Ovary (tissue), 10 donors: ENCODE measurements at places on chromosomes 12 and 14. TPM values are rescaled to one million over a fixed set of nuclear protein-coding genes. Genes with fewer than 3 reads are reported as not detected.

GRCh38 chr12:20527417-20528163, 159.3 kb downstream of the PDE3A start:
- no peak for DNase-seq

DNA sequence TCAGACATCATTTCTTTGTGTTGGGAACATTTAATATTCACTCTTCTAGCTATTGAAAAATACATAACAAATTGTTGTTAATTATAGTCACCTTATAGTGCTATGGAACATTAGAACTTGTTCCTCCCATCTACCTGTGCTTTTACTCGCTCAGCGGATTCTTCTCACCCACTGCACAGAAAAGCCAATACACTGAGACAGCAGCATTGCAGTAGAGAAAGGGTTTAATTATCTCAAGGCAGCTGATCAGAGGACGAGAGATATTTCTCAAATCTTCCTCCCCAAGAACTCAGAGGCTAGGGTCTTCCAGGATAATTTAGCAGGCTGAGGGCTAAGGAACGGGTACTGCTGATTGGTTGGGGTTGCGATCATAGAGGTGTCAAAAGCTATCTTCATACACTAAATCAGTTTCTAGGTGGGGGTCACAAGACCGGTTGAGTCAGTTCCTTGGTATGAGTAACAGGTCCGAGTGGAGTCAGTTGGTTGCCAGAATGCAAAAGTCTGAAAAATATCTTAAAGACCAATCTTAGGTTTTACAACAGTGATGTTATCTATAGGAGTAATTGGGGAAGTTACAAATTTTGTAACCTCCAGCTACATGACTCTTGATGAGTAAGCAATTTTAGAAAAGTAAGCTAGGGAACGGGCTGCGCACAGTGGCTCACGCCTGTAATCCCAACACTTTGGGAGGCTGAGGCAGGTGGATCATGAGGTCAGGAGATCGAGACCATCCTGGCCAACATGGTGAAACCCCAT, 173.1 kb downstream of the FBXL14 start:
- no peak for DNase-seq

Gene GPRC5A
- total RNA-seq = 46.1 TPM

Gene CIDEB
- 30.4 TPM for total RNA-seq

Gene CAPZA3
- total RNA-seq = not detected

- DNase-seq = no peak
Observed at GRCh38 chr14:40340708-40341107, 908.5 kb upstream of the FBXO33 start.

GRCh38 chr12:52602552-52602951, 1.3 kb upstream of the KRT72 start:
- DNase-seq = no peak

Gene PRB2
- total RNA-seq = not detected

Gene NPFF
- not detected for total RNA-seq

Gene DHRS7
- total RNA-seq = 58.8 TPM

DNA sequence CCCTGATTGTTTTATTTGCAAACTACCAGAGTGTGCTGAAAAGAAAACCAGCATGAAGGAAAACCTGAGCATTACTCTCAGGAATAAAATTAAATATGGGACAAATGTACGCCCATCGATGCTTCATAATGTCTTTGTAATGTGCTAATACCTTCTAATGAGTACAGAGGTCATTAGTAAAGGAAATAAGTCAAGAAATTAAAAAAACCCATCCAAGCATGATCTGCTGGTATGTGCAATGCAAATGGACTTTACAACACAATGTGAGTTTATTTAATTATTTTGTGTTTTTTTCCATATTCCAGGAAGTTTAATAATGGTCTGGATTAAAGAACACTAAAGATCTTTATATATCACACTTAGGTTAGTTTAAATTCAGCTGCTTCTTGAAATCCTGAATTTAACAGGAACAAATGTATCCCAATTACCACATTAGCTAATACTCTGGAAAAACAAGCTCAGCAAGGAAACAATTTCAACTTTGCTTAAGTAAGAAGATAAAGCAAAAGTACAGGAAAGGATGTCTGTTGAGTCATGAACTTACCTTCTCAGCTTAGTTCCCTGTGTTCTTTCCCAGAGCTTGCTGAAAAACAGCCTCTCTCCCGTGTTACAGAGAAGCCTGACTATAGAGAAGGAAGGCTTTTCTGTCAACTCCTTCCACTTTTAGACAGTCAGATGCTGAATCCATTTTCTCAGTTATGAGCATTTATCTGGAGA, 179.3 kb upstream of the TMEM260 start:
- no peak for DNase-seq

DNA sequence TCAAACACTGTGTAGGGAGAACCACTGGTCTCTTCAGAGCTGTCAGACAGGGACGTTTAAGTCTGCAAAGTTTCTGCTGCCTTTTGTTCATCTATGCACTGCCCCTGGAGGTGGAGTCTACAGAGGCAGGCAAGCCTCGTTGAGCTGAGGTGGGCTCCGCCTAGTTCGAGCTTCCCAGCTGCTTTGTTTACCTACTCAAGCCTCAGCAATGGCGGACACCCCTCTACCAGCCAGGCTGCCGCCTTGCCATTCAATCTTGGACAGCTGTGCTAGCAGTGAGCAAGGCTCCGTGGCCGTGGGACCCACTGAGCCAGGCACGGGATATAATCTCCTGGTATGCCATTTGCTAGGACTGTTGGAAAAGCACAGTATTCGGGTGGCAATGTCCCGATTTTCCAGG, 24.6 kb upstream of the YBX3 start:
- DNase-seq = no peak

- no peak for DNase-seq
Observed at GRCh38 chr12:45509187-45509586, 220.3 kb upstream of the ARID2 start.

Gene GOLT1B
- 18.4 TPM for total RNA-seq

Gene SERPINA10
- 0.05 TPM for total RNA-seq

DNA sequence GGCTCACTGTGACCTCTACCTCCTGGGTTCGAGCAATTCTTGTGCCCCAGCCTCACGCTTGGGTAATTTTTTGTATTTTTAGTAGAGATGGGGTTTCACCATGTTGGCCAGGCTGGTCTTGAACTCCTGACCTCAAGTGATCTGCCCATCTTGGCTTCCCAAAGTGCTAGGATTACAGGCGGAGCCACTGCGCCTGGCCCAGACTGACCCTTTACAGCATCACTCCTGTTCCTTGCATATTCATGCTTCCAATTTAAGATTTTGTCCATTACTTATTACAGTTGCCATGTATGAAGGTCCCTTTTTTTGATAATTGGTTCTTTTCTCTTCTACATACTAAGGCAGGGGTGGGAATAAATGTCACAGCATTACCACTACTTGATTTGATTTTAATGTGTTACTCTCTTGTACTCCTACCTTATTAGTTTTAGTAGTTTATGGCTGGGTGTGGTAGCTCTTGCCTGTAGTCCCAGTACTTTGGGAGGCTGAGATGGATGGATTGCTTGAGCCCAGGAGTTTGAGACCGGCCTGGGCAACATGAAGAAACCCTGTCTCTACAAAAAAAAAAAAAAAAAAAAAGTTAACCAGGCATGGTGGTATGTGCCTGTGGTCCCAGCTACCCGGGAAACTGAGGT, 46.9 kb downstream of the ADIPOR2 start:
- DNase-seq = no peak

DNA sequence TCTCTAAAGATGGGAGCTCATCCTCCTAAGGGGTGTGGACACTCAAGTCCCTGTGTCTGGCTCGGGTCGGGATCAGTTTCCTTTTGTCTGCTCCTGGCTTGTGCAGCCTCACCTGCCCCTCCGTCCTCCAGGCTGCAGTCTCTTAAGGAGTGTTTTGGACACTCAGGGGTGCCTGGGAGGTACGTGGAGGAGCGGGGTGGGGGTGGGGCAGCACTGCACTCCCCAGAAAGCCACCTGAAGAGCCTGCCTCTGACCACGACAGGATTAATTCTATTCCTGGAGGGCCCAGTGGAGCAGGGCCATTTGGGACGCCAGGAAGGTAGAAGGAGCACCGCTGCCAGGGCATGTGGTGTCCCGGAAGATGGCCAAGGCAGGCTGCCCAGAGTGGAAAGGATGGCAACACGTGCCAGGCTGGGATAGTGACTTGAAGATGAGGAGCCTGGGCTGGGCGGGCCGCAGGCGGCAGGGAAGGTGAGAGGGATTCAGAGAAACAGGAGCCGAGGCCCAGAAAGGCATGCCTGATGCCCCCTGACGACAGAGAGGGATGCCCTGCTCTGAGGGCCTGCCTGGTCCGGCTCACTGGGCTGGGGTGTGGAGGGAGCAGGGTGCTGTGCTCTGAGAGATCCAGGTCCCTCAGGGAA, 14.8 kb upstream of the LRTM2 start:
- no peak for DNase-seq

DNA sequence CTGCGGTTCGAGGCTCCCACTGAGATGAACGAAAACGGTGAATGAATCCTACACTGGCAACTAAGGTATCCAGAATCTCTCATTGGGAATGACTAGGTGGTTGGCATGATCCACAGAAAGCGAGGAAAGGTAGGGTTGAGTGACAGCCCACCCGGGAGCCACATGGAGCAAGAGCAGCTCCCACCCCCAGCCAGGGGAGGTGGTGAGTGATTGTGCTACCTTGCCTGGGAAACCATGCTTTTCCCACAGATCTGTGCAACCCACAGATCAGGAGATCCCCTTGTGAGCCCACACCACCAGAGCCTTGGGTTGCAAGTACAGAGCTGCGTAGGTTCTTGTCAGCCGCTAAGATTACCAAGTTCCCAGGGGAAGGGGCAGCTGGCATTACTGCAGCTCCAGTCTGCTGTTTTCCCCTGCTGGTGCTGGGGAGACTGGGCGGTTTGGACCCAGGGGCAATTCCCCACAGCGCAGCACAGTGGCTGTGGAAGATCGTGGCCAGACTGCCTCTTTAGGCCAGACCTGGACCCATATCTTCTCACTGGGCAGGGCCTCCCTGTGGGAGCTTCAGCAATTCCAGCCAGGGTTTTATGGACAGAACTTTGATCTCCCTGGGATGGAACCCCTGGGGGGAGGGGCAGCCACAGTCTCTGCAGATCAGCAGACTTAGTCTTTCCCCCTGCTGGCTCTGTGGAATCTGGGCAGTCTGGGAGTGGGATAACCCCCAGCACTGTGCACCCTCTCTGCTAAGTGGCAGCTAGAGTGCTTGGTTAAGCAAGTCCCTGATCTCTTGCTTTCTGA, 44.6 kb upstream of the PPP4R3A start:
- no peak for DNase-seq

- no peak for DNase-seq
Observed at GRCh38 chr14:105167303-105168092, 1.1 kb downstream of the JAG2 start.

GRCh38 chr14:104639471-104639870, 34.9 kb upstream of the TMEM179 start:
- DNase-seq = no peak

DNA sequence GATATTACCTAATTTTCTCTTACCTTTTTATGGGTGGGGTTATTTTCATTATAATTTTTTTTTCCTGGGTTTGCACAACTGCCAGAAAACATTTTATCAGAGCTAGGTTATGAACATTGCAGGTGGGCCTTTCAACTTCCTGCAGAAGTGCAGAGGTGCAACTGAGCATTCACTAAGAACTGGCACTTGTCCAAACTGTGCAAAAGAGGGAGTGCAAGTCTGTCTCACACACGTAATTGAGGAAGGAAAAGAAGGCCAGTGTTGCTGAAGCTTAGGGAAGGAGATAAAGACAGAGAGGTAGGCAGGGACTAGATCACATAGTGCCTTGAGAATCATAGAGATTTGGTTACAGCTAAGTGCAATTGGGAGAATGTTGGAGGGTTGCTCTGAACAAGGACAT, 14.1 kb upstream of the AMN1 start:
- no peak for DNase-seq

DNA sequence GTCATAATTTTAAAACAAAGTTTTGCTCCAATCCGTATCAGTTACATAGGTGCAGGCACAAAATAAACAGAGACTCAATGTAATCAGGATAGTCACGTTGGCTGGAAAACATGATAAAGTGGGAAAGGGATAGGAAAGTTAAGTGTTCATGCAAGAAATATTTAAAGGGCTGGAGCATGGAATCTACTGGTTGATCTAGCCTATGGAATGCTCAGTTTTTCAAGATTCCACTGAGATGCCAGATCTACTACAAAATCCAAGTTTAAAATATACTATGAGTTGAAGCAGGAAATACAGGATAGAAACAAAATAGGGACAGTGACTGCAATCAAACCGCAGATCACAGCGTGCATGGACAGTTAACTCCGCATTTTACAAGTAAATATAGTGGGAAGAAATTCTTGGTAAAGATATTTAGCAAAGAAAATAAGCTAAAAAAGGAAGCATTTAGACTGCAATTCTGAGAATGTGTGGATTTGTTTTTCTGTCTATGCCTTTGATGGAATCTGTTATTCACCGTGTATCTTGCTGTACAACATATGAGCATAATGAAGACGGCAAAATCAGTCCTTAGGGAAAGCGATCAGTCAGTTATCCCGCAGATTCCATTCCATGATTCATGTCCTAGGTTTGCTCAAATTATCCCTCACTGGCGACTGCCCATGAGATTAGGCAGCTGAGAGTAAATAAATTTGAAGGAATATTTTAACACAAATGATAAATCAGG, 1044.3 kb downstream of the FLRT2 start:
- no peak for DNase-seq

DNA sequence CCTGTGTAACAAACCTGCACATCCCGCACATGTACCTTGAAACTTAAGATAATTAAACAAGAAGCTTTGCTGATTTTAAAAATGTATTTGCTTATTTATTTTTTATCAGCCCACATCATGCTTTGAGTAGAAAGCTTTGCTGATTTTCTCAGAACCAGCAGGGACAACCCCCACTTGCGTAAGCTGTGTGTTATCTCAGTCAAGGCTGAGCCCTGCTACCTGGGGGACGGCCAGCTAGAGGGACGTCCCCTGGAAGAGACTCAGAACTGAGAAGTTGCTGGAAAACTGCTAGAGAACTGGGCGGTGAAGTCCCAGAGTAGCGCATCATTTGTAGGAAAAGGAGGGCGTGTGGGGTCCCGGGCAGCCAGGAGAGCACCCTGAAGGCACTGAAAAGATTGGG, 4.1 kb upstream of the PLEK2 start:
- no peak for DNase-seq

Gene BCL11B
- 0.64 TPM for total RNA-seq

GRCh38 chr12:96448300-96448699, 41.1 kb upstream of the CFAP54 start:
- no peak for DNase-seq

DNA sequence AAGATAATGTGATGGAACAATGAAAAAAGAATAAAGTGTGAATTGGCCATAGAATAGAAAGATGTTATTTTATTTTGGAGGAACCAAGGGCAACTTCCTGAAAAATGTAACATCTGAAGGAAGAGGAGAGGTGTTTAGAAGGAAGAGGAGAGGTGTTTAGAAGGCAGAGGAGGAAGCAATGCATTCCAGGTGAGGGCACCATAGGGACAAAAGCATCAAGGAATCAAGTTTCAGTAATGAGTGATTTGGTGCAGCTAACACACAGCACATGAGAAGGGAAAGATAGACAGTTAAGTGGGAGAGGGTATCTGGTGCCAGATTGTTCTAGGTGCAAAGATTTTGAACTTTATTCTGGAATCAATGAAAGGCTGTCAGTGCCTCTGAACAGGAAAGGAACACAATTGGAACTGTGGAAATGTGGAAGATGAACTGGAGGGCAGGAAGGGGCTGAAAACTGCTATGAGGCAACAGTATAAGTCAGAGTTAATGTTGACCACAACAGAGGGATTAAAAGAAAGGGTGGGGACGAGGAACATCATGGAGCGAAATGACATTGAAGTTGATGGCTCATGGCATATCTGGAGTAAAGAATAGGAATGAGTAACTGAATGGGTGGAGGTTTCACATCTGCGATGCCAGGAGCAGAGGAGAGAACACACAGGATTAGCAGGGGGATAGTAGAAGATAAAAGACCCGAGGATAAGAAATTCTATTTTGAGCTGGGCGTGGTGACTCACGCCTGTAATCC, 326.6 kb downstream of the LRIG3 start:
- no peak for DNase-seq

- no peak for DNase-seq
Observed at GRCh38 chr12:72465940-72466630, 193.9 kb downstream of the TRHDE start.
